Activated CD8-positive, alpha-beta memory T cell treated with anti-CD3 and anti-CD28 coated beads for 4 hours (primary cell): ENCODE measurements at places on chromosomes 11 and 22.

DNA sequence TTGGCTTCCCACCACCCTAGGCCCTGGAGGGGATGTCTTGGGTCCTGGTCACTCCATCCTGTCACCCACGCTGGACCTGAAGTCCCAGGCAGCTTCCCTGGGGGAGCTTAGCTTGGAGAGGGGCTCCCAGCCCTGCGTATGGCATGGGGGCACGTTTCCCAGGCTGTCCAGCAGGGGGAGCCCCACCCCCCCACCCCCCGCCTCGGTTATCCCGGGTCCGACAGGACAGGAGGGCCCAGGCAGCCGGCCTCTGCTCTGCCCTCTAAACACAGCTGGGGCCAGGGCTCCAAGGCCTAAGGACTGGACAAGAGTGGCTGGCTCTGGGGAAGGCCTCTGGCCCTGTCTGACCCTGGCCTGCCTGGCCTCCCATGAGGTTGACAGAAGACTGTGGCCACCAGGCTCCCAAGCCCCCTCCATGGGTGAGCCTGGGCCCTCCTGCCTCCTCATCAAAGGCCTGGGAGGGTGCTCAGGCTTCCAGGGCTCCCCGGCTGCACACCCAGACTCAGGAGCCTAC is 104.8 kb downstream of the NECTIN1 start:
- no peak for DNase-seq

GRCh38 chr22:42249831-42250230 is 20.6 kb downstream of the TCF20 start:
- DNase-seq = no peak

GRCh38 chr11:87444993-87445392 is 407.3 kb downstream of the TMEM135 start:
- no peak for DNase-seq

GRCh38 chr22:24751518-24751917 is 23.0 kb downstream of the PIWIL3 start:
- no peak for DNase-seq

DNA sequence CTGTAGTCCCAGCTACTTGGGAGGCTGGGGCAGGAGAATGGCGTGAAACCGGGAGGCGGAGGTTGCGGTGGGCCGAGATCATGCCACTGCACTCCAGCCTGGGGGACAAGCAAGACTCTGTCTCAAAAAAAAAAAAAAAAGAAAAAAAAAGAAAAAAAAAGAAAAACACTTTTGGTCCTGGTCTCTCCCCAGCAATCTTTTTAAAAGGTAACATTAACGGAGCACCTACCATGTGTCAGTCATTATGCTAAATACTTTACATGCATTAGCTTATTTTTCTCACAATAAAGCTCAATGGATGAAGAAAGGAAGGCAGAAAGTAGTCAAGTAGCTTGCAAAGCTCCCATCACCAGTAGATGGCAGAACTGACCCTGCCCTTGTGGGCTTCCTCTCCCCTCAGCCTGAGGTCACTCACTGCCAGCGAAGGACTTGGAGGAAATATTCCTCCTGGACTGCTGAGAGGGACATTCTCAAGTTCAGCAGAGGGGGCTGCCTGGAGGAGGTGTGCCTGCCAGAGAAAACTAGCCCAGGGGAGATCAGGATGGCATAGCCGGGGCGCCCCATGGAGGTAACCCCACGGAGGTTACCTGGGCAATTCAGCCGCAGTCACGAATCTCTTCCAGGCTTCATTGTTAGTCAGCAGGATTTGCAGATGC is 15.5 kb downstream of the APOL3 start:
- no peak for DNase-seq

DNA sequence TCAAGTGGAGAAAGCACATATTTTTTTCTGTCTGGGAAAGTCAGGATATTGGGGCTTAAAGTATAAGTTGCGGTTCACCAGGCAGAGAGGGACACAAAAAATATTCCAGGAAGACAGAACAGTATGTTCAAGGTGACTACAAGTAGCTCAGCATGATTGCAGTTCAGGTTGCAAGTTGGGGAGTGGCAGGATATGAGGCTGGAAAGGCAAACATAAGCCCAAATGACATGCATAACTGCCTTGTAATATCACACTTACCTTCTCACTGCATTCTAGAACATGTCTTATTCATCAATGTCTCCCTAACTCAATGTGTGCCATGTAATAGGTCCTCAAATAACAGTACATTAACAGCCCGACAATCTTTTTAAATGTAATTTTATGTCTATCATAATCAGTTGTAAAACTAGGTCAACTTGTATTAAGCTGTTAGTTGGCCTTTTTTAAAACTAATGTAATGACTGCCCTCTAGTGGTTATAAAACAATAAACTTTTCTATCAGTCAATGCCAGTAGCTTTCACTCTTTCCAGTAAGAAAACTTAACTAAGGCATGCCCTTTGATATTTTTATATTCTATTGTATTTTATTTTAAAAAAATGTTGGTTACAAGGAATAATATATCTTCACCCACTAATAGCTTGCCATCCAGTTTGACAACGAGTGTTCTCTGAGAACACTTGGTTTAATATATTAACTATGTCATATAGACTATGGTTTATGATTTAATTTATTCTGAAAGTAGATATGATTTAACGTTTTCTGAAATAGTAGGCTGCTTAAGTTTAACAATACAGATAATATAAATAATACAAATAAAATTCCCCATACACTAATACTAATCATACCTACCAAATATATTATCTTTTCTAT is 39.4 kb upstream of the CFAP300 start:
- DNase-seq = no peak

- DNase-seq = no peak
Measured at GRCh38 chr11:96607864-96608558, 218.2 kb downstream of the JRKL start.

DNA sequence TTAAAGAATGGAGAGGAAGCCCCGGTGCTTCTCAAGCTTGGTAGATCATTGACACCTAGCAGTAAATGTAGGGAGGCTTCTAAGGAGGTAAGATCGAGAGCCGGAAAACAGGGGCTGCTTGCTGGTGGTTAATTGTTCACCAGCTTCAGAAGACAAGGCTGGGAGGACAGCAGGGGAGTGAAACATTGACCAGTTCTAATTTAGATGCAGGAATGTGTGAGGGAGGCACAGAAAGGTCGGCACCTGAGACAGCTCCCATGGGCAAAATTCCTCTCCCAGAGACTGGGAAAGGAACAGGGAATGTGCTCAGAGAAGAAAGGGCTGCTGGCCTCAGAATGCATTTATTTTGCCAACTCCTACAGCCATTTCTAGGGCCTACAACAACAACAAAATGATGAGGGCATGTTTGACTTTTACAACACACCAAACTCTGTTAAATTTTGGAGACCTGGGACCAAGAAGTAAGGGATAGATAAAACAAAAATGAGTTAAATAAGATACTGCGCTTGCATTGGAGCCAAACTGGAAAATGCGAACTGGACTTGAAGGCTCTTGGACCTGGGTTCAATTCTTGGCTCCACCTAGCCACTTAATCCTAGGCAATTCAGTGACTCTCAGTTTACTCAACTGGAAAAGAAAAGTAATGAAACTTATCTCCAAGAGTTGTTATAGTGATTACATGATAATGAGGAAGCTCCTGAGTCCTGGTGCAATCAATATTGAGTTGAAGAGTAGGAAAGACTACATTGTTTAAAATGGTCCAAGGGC is 31.0 kb downstream of the FZD4 start:
- no peak for DNase-seq

DNA sequence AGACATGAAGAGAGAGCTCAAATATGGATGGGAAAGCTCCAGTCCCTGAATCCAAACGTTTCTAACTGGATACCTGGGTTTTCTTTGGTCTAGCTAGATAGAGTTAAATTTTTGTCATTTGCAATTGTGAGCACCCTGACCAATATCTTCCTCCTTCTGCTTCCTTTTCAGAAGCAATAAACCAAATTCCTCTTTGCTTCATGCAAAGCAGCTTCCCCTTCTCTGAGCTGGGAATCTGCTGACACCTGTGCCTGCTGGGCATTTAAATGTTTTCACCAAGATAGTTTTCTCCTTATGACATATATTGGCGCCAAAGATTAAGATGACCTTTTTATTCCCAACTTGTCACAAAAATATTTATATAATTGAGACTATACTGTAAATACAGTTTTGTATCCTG is 27.9 kb upstream of the PAK1 start:
- no peak for DNase-seq

- no peak for DNase-seq
Measured at GRCh38 chr22:37747080-37747714, 50.3 kb downstream of the TRIOBP start.

GRCh38 chr22:39287076-39287725 is 32.2 kb downstream of the RPL3 start:
- no peak for DNase-seq

- DNase-seq = no peak
Measured at GRCh38 chr11:103920933-103921332, 115.5 kb upstream of the DDI1 start.

DNA sequence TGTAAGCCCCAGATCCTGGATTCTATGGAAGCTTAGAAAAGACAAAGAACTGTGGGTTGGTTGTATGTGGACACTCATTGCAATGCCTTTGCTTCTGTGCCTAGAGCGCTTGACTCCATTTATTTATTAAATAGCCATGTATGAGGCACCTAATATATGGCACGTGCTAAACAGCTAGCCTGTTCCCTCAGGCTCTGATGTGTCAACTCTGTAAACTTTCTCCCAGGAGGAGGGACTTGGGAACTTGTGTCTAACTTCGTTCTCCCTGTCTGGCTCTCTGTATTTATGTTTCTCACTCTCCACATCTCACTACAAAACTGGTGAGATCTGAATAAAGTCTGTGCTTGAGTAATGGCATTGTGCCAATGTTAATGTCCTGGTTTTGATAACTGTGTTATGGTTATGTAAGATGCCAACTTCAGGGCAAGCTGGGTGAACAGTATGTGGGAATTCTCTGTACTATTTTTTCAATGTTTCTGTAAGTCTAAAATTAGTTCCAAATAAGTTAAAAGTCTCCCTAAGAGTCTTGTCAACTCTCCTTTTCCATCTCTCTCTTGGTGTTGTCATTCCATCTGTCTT is 34.1 kb upstream of the ZBTB16 start:
- no peak for DNase-seq

DNA sequence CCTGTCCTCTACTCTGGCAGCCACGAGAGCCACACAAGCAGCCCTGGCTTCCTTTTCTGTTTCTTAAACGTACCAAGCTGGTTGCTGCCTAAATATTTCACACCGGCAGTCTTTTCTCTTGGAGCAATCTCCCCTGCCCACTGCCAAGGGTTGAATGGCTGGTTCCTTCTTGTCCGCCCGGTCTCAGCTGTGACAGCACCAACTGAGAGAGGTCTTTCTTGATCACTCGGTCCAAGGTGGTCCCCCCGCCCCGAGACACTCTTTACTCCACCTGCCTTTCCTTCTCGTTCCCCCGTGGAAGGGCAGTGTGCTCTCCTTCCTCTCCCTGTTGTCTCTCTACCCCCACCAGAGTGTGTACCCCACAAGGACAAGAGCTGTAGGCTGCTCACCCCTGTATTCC is 33.7 kb upstream of the IGSF9B start:
- no peak for DNase-seq

DNA sequence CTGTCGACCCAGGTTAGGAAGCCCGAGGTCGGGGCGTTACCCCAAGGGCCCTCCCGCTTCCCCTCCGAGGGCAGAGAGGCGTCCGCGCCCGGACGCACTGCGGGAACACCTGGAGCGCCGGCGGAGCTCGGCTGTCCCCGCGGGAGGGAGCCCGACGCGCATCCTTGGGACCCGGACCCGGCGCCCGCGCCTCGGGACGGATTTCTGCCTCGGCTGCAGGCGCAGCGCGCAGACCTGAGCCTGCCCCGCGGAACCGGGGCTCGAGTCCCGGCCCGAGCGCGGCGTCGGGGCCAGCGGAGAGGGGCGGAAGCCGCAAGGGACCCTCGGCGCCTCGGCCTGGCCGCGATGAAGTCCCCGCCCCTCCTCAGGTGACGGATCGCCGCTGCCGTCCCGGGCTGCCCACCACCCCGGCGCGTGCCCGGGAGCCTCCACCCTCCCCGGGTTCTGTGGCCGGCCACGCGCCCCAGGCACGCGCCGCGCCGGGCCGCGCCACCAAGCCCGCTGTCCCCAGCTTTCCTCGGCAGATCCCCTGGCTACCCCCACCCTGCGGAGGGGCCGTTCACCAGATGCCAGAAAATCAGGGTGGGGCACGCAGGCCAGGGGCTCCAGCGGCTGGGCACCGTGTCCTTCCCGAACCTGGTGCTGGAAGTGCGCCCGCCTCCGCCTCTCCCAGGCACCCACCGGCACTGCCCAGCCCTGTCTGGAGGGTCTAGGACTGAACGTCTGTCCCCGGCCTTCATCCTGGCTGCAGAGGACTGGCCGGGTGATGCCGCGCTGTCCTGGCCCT is 410 bp downstream of the GLB1L3 start:
- DNase-seq = no peak

DNA sequence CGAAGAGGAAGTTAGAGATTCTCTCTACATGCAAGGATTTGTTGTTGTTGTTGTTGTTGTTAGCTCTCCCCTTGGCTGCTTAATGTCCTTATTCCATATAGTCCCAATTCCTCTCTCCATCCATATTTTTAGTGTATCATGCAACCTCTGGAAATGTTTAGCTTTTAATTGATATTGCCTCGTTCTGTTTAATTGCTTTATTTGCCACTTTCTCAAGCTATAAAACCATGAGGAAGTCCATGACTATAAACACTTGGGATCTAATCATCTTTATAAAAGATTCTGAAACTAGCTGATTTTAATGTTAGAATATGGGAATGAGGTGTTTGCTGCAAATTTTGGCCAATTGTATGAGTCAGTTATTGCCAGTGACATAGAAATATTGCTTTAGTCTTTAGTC is 5.5 kb upstream of the OR9G1 start:
- no peak for DNase-seq

DNA sequence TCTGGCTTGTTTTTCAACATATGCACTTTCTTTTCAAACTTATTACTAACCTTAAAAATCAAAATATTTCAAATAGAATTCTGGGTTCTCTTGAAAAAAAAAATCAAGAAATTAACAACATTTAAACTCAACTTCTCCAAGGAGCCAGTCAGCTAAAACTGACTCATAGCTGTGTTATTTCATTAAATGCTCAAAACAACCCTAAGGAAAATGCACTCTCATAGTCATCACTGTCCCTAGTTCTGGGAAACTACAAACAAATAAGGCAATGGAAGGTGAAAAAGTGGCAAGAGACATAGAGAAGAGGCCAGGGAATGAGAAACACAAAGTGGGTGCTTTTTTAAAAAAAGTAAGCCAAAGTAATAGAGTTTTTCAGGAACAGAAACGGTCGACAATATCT is 4.1 kb upstream of the ARHGAP20 start:
- DNase-seq = no peak
